ENCODE measurements at places on chromosomes 3 and 15.
A peak's percentile ranks its signal among the peaks of the same experiment; 100 is the strongest.

- no peak for DNase-seq
Observed at GRCh38 chr3:152293347-152294006, 24.7 kb downstream of the MBNL1 start.

GRCh38 chr3:42476225-42477125, 26.0 kb upstream of the VIPR1 start:
- peak; percentile 88 for DNase-seq

DNA sequence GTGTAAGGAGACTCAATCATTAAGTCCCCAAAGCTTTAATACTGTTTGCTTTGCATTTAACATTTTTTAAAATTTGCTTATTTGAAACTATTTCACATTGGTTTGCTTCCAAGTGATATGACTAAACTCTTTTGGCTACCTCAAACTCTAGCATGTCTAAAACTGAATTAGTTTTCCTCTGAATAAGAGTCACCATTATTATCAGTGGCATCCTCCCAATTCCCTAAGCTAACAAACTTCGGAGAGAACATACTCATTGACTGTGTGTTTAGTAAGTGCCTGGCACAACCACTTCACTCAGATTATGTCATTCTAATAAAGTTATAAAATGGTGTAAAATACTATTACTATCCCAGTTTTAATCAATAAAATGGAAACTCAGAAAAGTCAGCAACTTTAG, 21.9 kb downstream of the ATOSA start:
- DNase-seq: no peak

GRCh38 chr3:167899093-167899492, 163.6 kb downstream of the SERPINI1 start:
- DNase-seq: no peak

GRCh38 chr3:65864357-65864904, 174.3 kb downstream of the MAGI1 start:
- DNase-seq: no peak

GRCh38 chr15:38530113-38530512, 34.5 kb downstream of the RASGRP1 start:
- DNase-seq: no peak

DNA sequence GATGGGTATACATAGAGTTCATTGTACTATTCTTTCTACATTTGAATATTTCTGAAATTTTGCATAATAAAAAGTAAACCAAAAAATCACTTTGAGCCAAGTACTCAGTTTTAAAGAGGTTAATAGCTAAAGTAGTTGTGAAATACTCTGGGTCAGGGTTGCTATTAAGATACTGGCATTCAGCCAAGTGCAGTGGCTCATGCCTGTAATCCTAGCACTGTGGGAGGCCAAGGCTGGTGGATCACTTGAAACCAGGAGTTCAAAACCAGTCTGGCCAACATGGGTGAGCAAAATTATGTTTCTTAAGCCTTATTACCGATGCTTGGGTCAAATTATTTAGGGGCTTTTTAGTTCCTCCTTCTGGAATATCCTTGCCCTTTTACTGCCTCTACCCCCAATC, 122.0 kb upstream of the MELTF start:
- DNase-seq: peak; percentile 44

DNA sequence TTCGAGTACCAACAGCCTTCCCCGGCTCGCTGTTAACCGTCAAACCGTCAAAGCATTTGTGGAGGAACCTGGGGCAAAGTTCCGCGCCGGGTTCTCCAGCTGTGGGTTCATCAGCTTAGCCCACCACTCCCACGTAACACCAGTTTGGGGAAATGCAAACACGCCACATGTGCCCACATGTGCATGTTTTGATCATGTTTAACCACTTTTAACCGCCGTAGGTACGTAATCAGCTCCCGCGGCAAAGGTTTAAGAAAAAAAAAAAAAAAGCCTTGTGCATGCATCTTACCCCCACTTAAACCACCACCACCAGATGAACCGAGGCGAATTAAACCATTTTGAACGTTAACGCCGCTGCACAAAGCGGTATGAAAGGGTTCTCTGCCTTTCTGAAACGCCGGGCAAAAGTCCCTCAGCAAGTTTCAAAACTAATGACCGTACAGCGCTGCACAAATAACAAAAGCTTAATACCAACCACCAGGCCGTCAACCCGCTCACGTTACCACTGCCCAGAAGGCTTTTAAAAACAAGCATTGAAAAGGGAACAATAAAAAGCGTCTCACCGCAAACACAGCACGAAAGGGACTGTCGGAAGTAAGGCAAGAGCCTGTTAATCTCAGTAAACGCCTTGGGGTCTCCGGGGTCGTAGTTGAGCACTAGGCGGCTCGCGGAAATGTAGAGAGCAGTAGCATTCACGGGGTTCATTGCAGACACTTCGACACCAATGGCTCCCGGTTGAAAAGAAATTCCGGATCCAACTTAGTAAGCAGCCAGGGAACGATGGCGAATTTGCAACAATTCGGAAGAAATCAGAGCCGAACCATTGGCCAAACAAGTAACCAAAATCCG, 1.5 kb downstream of the MSL2 start:
- DNase-seq: peak; percentile 40

DNA sequence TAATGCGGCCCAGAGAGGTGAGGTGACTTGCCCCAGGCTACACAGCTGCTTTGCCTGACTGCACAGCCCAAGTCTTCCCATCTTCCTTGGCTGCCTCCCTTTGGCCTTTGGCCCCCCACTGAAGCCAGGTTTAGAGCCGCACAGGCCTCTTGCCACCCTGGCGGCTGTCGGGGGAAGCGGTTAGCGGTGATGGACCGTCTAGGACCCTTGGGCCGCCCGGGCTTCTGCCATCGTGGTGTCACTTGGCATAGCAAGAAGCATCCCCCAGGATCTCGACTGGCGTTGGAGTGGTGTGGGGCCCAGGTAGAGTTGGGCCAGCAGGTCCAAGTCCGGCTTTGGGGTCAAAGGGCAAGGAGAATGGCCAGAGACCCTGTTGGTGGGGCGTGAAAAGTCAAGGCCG, 61.0 kb downstream of the LINGO1 start:
- DNase-seq: no peak

- DNase-seq: no peak
Observed at GRCh38 chr3:133364704-133365103, 35.2 kb upstream of the BFSP2 start.

DNA sequence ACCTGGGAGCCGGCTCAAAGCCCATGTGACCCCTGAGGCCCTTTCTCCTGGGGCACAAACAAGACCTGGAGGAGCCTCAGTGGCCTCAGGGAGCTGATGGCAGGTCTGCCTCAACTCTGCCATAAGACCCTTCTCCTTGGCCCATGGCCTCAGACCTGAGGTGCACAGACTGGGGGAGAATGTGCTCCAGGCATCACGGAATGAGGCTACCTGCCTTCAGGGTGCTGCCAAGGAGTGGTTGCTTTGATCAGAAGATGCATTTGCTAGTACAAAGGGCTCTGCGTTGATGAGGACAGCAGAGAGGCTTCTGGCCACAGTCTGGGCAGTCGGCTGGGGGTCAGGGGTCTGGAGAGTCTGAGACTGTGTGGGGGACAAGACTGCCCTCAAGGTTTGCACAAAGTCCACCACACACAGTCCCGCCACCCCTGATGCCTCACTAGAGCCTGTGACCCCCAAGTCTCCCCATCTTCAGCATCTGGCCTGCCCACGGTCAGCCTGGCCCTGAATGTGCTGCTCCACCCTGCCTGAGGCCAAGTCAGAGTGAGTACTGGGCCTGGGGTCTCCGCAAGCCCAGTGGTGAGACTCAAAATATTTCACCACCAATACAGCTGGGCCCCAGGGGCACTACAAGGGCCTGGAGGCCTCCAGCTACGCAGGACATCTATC, 26.6 kb downstream of the ALDH1L1 start:
- peak; percentile 8 for DNase-seq

DNA sequence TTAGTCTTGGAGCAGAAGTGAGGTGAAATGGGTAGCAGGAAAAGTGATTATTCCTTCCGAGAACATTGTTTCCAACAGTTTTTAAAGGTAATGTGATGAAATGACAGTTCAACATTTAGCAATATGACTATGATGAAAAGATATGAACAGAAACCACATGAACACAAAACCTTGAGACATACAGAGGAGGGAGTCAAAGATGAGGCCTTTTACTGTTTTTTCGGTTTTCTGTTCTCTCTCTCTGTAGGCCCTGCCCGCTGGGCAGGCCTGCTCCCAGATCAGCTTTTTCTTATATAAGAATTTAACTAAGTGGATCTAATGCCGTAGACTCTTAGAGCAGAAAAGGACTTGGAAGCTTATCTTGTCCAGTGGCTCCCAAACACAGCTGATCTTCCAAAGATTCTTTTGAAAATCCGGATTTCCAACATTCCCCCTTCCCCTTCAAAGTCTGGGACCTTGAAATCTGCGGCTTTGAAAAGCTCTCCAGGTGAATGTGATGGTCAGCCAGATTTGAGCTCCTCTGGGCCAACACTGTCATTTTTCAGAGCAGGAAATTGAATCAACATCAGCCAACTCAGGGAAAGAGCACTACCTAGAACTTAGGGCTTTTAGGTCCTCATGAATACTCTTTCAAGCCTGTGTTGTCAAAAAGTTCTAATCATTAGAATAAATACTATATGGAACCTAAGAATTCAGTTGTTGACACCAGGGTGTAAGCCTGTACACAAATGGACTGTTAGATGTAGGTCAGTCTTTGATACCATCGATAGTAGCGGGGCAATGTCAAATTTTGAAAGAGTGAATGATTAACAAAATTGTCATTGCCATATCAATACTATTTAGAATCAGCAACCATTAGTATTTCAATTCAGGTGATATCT, 372.7 kb downstream of the SHQ1 start:
- DNase-seq: no peak

DNA sequence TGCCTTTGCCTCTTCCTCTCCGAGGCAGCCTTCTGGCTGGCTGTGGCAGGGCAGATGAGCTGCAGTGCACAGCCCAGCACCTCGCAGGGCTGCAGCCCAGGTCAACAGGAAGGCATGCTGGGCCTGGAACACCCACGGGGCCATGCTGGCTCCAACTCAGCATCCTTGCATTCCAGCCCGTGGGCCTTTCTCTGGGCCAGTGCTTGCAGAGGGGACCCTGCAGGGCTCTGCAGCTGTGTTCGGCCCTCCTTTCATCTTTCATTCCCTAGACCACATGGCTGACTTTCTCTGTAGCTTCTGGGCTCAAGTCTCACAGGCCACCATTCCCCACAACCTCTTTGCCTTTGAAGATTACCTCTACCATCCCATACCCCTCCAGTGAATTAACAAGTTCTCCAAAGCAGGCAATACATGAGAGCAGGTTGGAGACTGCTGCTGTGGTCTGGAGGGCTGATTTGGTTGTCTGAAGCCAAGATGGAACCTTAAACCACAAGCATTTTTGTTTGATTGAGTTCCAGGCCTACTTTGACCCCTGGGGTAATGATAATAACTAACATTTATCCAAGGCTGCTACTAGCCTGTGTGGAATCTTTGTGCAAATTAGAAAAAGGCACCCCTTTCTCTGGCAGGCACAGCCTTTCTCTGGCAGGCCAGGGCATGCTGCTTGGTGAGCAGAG, 5.9 kb downstream of the FAM131A start:
- no peak for DNase-seq

GRCh38 chr3:139846729-139847128, 88.3 kb upstream of the CLSTN2 start:
- DNase-seq: no peak

DNA sequence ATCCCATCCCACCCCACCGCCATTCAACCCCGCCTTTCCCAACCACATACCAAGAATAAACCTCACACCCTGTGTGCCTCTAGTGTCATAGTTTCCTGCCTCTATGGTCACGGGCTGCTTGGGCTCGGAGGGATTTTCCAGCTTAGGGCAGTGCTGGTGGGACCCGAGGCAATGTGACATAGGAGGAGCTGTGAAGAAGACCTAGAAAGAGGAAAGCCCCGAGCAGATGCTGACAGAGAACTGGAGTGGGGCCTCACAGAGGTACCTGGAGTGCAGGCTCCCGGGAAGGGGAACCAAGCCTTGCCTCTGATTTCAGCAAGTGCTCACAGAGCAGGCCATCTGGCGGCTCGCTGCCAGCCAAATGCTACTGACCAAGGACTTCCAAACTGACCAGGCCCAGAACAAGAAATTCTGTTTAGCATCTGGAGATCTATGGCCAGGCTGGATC, 27.5 kb downstream of the BHLHE40 start:
- no peak for DNase-seq

DNA sequence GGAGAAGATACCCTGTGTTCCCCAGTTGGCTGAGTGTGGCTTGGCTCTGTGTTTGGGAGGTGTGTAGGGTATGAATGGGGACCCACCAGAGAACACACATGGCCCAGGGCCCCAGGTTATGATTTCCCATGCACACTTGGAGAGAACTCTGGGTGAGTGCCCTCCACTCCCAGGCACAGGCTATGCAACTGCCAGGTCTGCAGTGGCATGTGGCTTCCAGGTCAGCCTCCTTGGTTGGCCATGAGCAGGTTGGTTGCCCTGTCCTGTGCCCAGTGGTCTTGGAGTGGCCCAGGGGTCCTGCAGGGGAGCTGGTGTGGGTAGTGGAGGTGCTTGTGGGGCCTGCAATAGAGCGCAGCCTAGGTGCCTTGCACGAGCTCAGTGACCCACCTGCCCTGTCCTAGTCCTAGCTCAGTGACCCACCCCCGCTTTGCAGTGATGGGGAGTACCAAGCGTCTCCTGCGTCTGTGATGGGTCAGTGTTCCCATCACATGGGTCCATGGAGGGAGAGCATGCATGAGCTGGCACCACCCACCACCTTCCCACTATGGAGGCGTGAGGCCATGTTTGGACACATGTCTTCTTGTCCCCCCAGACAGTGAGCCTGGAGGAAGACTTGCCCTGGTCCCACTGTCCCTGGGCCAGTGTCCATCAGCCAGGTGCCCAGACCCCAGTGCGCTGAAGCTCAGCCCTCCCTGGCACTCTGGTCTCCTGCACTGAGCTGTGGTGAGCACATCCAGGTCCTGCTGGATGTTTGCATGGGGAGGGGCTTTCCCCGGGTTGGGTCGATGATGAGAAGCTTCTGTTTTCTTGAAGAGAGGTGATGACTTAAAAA, 217.3 kb downstream of the SNRPN start:
- no peak for DNase-seq

DNA sequence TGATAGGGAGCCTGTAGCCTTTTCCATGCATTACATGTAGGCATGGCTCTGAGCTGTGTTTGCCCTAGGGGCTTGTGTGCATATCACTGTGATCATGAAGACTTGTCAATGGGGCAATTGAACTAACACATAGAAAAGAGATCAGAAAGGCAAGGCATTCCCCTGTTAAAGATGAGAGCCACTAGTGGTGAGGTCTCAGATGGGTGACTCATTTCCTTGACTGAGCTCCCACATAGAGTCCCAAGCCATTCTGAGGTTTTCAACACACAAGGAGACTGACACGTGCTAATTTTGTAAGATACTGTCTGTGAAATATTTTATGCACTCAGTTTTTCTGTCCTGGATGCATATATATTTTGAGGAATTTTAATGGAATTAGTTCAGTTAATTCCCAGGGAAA, 53.8 kb downstream of the SAMMSON start:
- no peak for DNase-seq

DNA sequence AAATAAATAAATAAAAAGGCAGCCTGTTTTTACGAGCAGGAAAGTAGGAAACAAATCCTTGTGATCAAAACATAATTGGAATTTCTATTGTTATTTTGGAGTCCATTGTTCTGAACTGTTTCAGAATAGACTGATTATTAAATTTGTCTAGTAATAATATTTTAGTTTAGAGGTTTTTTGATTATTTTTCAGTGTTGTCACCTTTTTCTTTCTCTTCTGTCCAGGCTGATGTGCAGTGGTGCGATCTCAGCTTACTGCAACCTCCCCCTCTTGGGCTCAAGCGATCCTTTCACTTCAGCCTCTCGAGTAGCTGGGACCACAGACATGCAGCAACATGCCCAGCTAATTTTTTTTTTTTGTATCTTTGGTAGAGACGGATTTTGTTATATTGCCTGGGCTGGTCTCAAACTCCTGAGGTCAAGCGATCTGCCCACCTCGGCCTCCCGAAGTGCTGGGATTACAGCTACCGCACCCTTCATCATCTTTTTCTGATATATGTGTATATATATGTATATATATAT, 38.0 kb downstream of the KAT2B start:
- no peak for DNase-seq

GRCh38 chr15:70274255-70274880, 176.7 kb upstream of the TLE3 start:
- DNase-seq: no peak
